ENCODE measurements at places on chromosomes 3 and 15.

- no peak for DNase-seq
Measured at GRCh38 chr3:188214442-188214841, 60.5 kb downstream of the LPP start.

DNA sequence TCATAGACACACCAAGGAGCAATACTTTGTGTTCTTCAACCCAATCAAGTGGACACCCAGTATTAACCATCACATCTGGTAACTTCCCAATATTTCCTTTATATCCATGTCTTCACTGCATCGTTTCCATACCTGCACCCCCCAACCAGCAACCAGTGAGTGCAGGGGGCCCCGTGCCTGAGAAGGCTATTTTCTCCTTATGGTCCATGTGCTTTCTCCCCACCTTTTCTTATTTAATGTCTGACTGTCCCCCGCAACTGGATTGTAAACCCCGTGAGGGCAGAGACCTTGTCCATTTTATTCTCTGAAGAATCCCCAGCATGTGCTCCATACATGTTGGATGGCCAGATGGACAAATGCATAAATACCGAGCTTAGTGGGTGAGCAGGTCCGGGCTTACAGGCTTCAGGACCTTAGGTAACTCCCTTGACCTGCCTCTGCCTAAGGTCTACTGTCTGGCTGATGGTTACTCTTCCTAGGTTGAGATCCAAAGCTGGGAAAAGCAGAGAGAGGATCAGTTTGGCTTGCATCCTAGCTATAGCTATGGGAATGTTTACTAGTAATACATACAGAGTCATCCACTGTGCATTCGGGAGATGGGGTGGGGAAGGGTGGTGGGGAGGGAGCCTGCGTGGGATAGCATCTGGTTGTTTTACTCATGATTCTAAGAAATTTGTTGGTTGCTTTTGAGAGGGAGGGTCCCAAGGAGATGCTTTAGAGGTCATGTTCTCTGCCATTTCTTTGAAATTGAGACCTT is 41.5 kb downstream of the PXYLP1 start:
- DNase-seq: no peak

DNA sequence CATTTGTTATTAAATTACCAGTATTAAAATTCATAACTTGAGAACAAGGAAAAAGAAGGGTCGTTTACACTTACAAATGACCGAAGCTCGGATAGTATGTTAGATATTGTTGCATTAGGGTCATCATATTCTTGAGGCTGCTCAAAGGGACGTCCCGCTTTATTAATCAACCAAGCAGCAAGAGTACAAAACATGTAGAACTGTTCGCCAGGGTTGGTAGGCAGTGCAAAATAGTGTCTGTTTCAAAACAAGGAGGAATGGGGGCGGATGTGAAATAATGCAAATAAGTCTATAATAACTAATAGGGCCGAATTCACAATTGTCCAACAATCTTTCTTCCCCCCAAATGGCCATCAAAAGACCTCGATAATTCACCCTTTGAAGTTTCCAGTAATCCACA is 2.9 kb downstream of the IFT57 start:
- DNase-seq: no peak

DNA sequence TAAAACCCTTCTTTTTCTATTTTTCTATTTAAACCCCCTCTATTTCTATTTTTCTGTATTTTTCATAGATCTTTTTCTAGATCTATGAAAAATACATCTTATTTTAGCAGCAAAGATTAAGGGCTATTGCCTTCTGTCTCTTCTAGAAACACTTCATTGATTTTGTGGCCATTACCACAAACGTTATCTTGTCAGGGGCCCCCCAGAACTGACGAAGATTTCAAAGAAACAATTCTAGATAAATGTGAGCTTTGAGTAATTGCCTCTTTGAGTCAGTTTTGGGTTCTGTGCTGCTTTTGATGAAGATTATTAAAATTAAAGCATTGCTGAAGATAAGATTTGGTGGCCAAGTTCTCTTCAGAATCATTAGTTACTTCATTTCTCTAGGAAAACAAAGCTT is 279.6 kb upstream of the PEX5L start:
- DNase-seq: no peak

DNA sequence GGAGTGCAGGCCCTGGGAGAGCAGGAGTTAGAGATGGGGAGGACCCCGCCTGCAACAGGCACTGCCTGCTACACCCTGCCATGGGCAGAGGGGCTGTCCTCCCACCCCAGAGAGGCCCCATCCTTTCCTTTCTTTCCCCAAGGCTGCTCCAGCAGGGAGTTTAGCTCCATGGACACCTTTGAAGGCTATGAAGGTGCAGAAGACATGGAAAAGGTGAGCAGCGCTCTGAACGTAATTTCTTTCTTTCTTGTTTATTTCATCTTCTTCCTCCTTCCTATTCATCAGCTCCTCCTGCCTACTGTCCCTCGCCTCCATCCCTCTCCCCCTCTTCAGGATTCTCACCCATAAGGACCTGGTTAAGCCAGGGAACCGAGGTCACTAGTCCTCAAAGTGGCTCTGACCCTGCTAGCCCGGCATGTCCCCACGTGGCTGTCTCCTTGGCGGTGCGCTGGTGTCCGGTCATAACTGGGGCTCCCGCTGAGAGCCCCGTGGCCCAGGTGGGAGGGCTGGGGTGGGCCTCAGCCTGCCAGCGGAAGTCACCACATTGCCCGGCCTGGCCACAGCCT is 16.0 kb upstream of the ADIPOQ start:
- DNase-seq: no peak

- DNase-seq: no peak
Measured at GRCh38 chr3:197398286-197398878, 100.0 kb upstream of the DLG1 start.

- DNase-seq: no peak
Measured at GRCh38 chr3:192382861-192383260, 344.5 kb downstream of the FGF12 start.

- no peak for DNase-seq
Measured at GRCh38 chr3:116740293-116740692, 30.7 kb downstream of the TUSC7 start.

Data from fibroblast of skin of right biceps (primary cell).